ENCODE measurements at places on chromosomes 5 and 9.
A peak's percentile ranks its signal among the peaks of the same experiment; 100 is the strongest.

DNA sequence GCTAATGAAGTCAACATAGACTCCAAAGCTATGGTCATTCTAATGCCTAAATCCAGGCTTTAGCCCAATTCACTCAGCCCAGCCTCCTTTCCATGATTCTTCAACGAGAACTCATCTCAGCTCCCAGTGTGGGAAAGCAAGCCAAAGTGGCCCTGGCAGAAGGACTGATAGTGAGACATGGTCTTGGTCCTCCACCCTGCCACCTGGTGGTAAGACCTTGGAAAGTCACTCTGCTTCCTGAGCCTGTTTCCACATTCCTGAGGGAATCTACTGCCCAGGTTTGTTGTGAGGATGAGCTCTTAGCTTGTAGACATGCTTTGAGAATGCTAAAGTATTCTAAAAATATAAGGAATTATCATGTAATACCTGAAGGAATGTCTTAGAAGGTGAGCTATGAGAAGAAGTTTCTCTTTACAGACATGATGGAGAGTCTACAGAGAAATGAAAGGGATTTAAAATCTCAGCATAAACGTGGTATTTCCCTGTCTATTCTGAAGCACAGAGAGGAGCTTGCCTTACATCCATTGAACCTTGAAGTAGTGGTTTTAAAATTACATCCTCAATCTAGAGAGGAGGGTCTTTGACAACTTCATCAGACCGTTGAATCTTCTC, 173.5 kb downstream of the TRIM32 start:
- DNase-seq: peak; percentile 55

- no peak for DNase-seq
Measured at GRCh38 chr5:2205596-2206226, 323.0 kb upstream of the IRX4 start.

GRCh38 chr9:88174324-88174723, 36.0 kb upstream of the SPATA31C2 start:
- no peak for DNase-seq

GRCh38 chr5:98504505-98504904, 269.0 kb upstream of the RGMB start:
- DNase-seq: no peak

DNA sequence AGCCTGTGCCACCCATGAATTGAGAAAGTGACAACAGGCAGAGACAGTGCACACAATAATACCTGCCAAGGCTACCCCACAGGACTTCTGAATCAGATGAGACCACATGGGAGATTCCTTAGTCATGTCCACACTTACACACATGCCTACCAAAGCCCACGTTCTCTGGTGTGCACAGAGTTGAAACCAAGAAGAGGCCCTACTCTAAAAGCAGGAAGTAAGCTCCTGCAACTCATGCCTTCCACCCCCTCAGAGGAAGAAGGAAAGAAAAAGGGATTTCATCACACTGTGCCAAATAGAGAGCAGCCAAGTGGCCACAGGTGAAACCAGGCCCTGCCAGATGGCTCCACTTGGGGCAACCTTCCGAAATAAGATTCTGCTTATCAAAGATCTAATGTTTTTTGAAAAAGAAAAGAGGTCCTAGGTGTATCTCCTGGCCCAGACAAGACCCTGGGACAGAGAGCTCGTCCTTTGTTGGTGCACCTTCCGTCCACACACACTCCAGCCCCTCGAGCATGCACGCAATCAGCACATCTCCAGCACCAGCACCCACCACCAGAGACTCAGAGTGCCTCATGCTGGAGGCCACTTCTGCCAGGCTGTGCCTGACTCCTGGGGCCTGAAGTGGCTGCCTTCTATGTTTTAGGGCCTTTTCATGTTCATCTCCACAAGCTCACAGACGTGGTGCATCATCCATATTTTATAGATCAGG, 114.6 kb upstream of the SPOCK1 start:
- no peak for DNase-seq

GRCh38 chr5:158234323-158235158, 375.6 kb upstream of the CLINT1 start:
- no peak for DNase-seq

- no peak for DNase-seq
Measured at GRCh38 chr5:161691911-161692310, 6.4 kb downstream of the GABRA6 start.

DNA sequence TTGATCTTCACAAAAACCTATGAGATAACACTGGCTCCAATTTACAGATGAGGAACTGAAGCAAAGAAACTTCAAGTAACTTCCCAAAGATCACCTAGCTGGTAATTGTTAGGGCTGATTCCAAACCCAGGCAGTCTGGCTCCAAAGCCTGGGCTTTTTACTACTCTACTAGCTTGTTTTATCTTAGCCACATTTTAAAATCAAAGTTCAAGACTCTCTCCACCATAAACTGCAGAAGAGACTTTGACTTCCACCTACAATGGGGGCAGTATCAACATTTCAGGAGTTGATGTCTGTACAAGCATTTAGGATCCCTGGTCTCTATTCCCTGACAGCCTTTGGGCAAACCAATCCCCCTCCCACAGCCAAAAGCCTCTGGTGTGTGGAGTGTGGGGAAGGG, 33.8 kb downstream of the LHFPL2 start:
- DNase-seq: no peak

All from HFFc6 (cell line).